Left forelimb (tissue), 1 donor: ENCODE measurements at places on chromosomes 4 and X.
A peak's percentile ranks its signal among the peaks of the same experiment; 100 is the strongest.

- no peak for DNase-seq
Observed at GRCh38 chr4:75717408-75717807, 7.0 kb upstream of the USO1 start.

- DNase-seq, result no peak
Observed at GRCh38 chr4:139470997-139471665, 17.2 kb downstream of the RAB33B start.

DNA sequence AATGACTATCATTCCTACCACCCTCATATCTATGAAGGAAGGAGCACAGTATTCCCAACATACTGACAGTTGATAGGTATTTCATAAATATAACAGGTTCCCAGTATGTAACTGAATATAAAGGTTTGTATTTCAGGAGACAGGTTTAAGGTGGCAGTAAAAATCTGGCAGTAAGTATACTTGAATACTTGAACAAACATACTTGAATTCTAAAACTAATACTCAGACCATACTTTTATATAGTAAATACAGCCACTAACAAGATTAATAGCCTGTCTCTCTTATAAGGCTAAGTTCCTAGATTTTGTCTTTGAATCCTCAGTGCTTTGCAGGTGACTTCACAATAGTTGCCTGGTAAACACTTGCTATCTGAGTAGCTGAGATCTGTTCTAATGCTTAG is 37.8 kb downstream of the GABRA4 start:
- DNase-seq, result no peak

DNA sequence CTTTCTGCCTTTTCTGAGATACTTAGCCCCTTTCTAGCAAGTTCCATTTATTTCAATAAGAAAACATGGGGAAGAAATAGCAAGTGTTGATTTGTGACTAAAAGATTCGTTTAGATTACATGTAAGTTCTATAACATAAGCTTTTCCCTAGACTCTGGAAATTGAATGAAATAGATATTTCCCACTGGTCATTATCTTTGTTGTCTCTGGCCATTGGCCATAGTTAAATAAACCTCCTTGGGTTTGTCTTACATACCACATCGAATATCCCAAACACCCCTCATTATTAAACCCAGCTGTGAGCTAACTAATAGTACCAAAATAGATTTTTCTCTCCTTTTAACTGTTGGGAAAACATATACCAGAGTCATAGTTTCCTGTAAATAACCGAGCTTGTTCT is 534.8 kb downstream of the IQCM start:
- DNase-seq, result no peak

DNA sequence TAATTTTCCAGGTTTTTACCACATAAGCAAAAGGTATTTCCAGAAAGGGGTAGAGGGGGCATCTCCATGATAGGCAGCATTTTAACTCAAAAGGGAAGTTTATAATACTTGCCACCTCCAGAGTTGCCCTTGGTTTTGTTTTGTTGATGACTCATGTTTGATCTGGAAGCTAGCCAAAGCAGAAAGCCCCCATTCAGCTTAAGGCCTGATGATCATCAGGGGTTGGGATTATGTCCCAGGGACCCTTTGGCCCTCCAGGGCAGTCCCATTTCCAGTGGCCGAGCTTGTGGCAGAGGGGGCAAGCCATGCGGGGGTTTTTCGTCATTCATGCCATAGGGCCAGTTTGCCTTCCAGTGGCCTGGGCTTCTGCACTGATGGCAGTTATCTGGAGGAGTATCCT is 143.0 kb upstream of the PLAC1 start:
- DNase-seq, result no peak

- peak; percentile 51 for DNase-seq
Observed at GRCh38 chr4:1465173-1466033, 59.2 kb upstream of the NKX1-1 start.

GRCh38 chr4:38160487-38161207 is 200.4 kb downstream of the PTTG2 start:
- no peak for DNase-seq

DNA sequence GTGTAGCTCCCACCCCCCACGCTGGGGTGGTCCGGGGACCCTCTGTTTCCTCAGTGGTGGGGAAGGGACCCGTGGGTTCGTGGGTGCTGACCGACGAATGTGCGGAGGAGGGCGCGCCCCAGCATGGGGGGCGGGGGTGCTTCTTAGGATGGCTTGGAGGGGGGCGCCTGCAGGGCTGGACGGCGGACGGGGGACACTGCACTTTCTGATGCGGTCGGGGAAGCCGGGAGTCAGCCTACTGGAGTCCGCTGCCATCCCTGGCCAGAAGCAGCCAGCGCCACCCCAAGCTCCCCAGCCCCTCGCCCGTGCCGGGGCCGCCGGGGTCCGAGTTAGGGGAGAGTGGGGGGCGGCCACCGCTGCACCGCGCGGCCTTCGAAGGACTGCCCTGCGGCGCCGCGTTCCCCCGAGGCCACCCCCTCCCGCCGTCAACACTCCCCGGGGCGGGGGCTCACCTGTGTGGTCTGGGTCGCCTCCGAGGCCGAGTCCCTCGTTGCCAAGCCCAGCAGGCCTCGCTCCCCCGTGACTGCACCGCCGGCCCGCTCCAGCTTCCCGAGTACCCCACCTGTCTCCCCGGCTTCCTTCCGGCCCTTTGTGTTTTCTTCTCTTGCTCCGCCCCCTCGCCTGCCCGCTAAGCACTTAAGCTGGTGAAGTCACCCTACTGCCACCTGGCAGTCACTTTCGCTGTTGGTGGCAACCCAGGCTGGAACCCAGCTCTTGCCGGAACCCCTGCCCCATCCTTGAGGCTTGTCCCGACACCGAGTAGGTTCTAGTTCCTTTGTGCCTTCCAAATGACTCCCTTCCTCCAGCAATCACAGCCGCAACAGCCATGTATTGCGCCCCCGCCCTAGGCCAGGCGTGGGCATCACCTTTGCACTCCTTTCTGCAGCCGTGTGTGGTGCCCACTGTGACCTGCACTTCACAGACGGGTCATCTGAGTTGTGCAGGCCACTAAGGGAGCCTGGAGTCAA is at the start of gene OCIAD2:
Gene OCIAD2, minus strand, starts transcription at position 569 of the 968 bp plus-strand sequence. CDS start 2,225 bp downstream, outside the sequence.
- DNase-seq, result peak; percentile 72

DNA sequence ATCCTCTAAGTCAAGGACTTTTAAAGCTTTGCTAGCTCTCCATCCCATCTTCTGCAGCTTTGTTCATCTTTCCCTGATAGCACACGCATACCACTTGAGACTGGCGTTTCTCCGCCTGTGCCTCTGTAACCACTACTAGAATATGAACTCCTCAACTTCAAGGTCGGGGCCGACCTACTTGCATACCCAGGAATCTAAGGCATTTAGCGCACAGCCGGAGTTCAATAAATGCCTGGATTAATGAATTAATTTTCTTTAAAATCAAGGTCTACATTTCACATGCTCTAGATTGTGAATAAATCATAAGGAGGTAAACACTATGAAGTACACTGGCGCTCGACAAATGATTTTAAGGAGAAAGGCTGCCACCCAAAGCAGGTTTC is 89.3 kb downstream of the HNRNPD start:
- DNase-seq, result no peak

GRCh38 chr4:28426251-28426650 is 1565.6 kb downstream of the STIM2 start:
- no peak for DNase-seq

GRCh38 chr4:143023239-143023918 is 161.3 kb upstream of the USP38 start:
- no peak for DNase-seq

DNA sequence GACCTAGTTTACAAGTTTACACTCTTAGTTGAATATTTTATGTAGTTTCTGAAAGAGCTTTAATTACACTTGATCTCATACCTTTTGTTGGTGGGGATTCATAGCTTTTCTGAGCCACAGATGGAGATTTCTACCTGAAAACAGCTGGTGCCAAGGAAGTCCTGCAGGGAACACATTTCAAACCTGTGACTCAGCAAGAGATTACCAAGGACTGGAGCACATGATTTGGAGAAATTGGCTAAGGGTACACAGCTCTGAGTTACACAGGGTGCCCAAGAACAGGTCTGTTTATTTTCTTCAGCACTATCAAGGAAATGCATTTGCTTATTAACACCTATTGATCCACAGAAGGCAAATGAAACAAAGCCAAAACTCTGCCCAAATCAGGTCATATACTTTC is 691.5 kb downstream of the KCTD8 start:
- DNase-seq, result no peak

DNA sequence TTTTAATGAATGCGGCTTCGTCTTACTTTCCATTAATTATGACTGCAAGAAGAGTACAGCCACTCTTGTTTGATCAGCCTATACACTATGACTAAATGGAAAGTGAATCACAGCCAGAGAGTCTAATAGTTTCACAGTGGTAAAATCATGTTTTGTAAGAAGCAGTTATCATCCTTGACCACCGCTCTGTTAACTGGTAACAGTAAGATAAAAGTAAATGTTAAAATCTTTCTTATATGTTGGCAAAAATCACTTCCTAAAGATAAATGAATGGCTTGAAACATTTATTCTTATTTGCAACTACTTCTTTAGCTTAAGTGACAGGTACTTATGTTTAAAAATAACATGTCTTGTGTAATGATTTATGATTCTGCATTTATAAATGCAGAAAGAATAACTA is 13.2 kb downstream of the GALNT7 start:
- DNase-seq, result no peak

DNA sequence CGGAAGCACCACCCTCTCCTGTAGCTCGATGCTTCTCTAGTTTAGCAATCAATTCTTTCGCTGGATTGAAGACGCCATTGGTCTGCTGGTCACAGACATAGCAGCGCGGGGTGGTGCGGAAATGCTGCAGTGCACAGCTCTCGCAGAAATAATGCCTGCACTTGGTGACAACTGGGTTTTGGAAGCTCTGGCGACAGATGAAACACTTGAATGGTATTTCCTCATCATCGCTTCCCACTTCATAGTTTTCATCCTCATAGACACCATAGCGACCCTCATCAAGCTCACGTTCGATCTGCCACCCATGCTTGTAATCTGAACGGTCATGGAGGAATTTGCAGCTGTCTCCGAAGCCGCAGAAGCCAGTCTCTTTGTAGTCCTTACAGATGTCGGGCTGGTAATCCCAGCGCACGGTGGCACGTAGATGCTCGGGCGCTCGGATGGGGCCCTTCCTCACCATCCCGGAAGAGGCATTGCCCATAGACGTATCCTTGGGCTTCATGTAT is 854 bp downstream of the RNF113A start:
- DNase-seq, result peak; percentile 61

DNA sequence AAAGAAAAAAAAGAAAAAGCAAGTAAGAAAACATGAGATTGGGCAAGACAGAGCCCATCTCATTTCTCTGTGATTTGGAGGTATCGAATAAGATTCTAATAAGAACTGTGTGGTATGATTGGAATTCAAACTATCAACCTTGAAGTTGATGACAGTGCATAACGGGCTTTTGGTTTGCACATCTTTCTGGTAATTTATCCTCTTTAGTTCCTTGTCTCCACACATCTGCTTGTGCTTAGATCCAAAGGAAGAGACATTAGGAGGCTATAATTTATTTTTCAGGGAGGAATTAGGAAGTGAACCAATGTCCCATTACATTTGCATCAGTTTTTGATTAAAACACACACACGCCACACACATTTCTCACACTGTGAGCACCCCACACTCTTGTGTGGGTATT is 149.9 kb downstream of the ARSF start:
- no peak for DNase-seq

- no peak for DNase-seq
Observed at GRCh38 chr4:17561195-17561909, 15.6 kb upstream of the LAP3 start.

DNA sequence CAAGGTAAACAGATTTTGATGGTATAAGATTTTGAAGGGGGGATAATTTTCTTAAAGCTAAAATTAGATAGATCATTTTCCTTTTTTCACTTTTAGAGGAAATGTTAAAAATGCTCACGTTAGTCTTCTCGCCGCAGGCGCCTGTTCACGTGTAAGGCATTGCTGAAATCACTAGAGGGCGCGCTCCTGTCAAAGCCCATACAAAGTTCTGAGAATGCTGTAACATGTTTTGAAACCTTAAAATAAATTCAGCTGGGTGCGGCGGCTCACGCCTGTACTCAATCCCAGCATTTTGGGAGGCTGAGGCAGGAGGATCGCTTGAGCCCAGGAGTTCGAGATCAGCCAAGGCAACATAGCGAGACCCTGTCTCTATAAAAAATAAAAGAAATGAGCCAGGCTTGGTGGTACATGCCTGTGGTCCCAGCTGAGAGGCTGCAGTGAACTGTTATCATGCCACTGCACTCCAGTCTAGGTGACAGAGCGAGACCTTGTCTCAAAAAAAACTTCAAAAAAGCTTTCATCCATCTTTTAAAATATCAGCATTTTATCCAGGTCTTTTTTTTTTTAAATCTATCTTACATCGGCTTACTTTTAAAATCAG is 138.0 kb downstream of the RBMX2 start:
- no peak for DNase-seq

DNA sequence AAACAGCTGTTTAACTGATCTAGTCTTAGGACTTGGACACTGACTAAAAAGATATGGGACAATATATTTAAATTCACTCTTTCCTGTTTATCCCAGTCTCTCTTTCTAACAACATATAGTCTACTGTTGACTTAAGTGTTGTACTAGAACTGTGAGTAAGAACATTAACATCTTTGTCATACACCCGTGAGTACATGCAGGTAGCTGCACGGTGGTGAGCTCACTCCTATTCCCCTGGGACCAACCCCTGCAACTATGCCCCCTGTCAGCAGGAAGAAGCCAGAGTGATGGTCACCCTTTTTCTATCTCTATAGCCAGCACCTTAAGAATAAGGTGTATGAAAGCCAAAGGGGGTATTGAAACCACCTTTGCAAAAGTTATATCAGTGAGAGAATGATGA is 17.6 kb downstream of the TBL1X start:
- DNase-seq, result no peak

DNA sequence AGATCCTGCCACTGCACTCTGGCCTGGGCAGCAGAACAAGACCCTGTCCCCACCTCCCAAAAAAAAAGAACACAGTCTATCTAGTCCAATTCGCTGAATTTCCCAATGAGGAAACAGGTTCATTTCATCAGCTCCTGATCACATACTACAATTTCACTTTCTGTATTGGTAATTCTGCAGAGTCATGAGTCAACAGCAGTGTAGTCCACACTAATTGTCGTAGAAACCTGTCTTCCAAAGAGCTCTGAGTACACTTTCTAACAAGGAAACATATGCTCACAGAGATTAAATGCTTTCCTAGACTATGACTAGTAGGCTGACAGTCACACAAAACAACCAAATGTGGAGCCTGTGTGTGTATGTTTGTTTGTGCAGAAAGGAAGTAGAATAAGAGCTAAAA is 91.9 kb downstream of the GPC4 start:
- no peak for DNase-seq

GRCh38 chr4:80459918-80460473 is 124.5 kb downstream of the CFAP299 start:
- no peak for DNase-seq
